ENCODE measurements at places on chromosomes 3 and 15.

- DNase-seq, result no peak
Measured at GRCh38 chr3:83913381-83913780, 1045.4 kb upstream of the CADM2 start.

- DNase-seq, result no peak
Measured at GRCh38 chr3:77065750-77066149, 25.9 kb downstream of the ROBO2 start.

- peak; percentile 48 for DNase-seq
Measured at GRCh38 chr3:138367911-138368310, 19.5 kb downstream of the MRAS start.

DNA sequence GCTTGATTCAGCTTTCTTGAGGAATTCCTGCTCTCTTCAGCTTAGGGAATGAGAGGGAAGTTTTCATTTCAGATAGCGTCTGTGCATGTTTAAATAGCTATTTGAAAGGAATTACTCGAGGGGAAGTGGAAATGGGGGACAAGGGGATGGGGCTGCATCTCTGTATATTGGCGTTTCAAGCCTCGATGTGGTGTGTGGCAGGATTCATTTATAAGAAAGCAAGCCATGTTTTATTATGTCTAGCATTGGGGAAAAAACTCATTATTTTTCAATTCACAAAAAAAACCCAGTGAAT lies 1.0 kb downstream of the ATP2C1 start:
- DNase-seq, result no peak

DNA sequence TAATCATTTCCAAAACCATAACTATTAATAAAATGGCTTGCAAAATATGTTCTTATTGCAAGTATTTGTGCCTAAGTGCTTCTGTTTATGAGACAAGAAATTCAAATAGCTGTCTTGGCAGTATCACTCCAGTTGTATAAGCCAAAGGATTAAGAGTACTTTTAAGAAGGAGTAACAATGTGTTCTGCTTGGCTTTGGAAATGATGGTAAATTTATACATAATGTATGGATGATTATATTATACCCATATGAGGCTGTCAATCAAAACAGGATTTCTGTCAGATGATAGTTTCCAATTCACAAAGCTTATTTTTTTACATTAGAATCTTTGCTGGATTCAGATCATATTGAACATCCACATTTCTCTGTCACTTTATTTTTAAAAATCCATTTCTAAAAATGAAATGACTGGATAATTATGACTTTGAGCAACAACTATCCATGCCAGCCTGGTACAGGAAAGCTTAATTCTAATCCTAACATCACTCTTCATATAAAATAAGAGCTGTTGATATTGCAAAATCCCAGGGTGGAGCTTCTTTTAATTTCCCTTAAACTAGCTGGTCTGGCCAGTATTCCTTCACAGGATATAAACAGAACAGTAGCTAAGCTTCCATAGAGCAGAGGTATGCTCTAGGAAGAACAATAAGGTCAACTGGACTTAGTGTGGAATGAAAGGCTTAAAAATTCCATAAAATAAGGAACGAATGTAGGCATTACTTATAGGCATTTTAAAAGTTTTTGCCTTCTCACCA lies 30.0 kb upstream of the ZNF280D start:
- no peak for DNase-seq

GRCh38 chr3:150300388-150300787 lies 107.7 kb upstream of the TSC22D2 start:
- DNase-seq, result no peak

DNA sequence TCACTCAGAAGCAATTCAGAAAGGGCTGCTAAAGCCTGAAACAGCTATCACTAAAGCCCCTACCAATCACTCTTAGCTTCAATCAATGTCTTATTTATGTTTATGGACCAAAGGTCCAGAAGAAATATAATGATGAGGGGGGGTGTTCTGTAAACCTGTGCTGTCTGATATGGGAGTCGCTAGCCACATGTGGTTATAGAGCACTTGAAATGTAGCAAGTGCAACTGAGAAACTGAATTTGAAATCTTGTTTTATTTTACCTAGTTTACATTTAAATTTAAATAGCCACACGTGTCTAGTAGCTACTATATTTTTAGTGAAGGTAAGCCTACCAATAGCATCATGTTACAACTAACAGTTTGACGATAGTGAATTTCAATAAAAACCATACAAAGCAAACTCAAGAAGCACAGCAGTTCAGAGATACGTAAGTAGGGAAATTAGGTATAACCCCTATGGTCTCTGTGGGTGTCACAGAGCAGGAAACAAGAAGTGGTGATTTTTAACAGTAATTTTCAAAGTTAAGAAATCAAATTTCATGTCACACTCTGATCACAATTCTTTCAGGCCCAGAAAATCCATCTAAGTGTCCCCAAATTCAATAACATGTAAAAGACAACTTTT lies 3.6 kb downstream of the POU1F1 start:
- DNase-seq, result no peak

GRCh38 chr3:13621381-13622221 lies 72.7 kb downstream of the FBLN2 start:
- no peak for DNase-seq

DNA sequence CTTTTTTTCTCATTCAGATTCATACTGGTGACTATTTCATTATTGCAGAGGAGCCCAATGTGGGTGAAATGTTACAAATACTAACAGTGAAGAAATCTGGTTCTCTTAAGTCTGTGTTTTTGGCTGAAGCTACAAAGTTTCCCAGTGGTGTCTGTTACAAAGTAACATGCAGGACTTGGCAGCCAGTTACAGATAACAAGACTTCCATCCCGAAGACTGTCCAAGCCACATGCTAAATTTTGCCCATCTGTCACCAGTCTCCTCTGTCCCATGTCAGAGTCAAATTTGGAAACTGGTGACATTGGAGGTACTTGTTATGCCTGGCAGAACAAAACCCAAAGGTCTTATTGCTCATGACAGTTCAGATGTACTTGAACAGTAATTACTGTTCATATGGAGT lies 269.2 kb upstream of the GOLIM4 start:
- no peak for DNase-seq

GRCh38 chr3:26712211-26713026 lies 89.8 kb downstream of the LRRC3B start:
- no peak for DNase-seq

DNA sequence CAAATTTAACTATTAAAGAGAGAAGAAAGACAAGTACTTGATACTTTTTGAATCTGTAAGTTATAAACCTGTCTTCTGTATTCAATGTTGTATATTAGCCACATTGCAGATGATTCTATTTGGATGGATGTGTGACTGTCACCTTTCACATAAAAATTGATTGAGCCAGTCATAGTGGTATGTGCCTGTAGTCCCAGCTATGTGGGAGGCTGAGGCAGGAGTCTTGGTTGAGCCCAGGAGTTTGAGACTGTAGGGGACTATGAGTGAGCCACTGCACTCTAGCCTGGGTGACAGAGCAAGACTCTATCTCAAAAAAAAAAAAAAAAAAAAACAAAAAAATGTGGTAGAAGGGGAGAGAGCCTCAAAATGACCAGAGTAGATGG lies 12.3 kb downstream of the CACNA1D start:
- DNase-seq, result no peak

DNA sequence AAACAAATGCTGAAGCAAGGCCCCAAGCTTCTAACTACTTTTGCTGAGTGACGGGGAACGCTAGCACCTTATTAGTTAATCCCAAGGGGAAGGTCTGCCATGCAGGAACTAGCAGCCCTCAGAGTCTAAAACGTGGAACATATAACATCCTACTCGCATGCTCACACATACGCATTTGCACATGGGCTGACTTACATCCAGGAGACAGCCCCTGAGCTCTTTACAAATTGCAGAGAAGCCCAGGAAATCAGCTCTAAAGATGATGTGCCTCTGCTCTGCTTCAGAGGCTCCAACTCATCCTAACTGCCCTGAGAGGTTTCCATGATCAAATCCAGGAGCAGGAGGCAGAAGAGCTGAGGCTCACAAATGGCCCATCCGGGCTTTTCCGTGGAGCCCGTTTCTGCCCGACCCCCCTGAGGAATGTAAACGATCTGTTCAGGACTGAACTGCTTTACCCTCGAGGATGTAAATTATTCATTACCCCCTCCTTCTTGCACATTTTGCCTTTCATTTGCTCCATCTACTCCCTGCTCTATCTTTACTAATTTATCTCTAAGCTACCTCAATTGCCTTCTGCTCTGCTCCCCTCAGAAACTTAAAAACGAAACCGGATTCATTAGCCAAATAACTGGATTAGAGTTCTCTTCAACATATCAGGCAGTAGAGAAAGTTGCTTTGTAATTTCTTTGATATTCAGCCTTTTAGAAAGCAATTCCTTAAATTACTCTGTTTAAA lies 141.9 kb upstream of the CCDC54 start:
- peak; percentile 26 for DNase-seq

DNA sequence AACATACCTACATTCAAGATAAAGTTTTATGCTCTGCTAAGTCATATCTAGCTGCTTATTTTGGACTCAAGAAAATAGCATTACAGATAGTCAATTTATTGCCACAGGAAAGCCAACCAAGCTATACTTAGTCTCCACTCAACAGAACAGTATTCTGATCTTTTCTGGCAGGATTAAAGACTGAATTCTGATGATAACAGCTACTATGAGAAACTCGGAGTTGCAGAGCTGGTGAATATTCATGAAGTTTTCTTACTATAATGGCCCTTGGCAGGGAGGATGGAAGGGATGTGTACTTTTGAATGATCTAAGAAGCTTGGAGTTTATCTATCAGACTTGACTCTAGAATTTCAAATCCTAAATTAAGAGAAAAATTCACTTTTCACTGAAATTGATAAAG lies 237.7 kb downstream of the CTNNB1 start:
- DNase-seq, result no peak

DNA sequence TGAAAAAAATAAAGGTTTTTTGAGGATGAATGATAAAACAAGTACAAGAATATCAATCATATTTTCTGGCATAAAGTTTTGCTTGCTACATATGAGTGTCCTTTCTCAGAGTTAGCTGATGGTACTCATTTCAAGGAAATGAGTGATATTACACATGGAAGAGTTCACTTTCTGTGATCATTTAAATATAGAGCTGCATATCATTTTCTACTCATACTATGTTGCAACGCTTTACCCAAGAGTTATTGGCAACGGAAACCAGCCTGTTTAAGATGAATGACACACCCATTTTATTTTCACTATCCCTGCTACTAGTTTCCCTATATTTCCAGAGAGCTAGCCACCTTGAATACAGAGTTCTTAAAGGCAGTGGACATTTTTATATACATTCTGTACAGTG lies 35.4 kb upstream of the RBMS3 start:
- no peak for DNase-seq

- no peak for DNase-seq
Measured at GRCh38 chr3:47306022-47306421, 23.3 kb downstream of the KLHL18 start.

GRCh38 chr15:73345658-73346057 lies 23.1 kb downstream of the HCN4 start:
- no peak for DNase-seq

DNA sequence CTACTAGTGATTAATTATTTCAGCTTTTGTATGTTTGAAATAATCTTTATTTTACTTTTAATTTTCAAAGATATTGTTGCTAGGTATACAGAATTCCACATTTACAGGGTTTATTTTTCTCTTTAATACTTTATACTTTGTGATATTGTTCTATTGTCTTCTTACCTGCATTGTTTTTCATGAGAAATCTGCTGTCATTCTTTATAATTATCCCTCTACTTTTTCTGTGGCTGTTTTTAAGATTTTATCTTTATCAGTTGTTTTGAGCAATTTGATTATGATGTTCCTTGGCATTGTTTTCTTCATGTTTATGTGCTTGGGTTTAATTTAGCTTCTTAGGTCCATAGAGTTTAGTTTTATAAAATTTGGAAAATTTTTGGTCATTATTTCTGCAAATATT lies 168.6 kb downstream of the DTWD1 start:
- no peak for DNase-seq

DNA sequence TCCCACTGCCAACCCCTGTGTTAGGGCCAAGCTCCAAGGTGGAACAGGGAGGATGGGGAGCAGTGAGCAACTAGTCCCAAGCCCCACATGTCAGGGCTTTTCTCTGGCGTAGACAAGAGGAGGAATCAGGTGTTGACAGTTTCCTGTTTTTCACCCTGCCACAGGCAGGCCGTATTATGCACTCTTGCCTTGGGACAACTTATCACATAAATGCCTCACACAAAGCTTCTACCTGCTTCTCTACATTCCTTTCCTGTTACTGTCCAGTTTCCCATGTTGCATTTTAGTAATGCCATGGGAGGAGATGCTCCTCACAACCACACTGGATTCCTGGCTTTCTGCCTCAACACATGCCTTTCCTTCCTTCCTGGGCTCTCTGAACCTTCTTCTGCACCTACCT lies 381.2 kb upstream of the ATP11B start:
- DNase-seq, result no peak

DNA sequence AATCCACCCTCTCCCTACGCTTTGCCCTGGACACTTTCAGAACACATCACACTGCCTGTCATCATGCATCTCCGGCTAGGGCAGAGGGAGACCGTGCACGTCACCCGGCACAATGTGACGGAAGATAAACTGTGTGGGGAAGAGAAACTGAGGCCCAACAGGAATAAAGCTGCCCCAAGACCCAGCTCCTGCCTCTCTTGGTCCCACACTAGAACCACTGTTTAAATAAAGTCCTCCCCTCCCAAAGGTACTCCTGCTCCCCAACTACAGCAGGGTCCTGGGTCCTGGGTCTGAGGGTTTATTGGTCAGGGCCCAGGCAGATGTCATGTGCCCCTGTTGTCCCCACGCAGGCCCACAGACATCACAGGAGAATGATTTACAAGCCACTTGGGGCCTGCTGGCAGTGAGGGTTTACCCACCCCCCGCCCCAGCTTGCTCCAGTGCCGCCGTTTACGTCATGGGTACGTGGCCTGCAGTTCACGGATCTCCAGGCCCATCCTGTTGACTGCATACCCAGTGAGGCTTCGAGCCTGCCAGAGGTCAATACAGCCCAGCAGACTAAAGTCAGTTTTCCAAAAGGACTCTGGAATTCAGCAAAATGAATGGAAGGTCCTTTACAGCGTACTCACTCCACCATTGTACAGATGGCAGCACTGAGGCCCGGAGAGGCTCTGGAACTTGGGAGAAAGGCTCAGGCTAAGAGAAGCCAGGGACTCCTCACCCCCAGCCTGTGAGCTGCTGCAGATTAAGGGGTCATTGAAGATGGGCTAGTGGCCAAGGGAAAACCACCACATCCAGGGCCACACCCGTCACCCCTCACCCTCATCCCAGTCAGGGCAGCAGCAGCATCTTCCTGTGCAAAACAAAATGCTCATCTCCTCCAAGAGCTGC lies 23.2 kb downstream of the ALS2CL start:
- no peak for DNase-seq

DNA sequence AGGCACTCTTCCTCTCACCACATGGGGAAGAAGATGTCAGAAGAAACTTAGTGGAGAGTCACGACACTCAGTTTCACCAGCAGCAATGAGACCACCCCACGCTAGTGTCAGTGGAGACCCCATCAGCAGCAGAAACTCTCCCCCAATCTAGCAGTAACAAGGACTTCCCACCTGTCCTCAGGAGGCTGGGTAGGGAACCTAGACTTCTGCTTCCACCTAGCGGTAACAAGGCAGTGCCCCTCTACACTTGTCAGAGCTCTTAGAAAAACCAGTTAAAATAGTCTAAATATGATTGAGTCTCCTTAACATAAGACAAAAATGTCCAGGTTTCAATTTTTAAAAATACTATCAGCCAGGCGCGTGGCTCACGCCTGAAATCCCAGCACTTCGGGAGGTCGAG lies 57.3 kb downstream of the TRAT1 start:
- DNase-seq, result no peak

GRCh38 chr3:98701071-98701675 lies 62.0 kb upstream of the ST3GAL6 start:
- no peak for DNase-seq

Measured in C1 segment of cervical spinal cord (tissue), 14 donors.